ENCODE measurements at places on chromosomes 2 and 18.

DNA sequence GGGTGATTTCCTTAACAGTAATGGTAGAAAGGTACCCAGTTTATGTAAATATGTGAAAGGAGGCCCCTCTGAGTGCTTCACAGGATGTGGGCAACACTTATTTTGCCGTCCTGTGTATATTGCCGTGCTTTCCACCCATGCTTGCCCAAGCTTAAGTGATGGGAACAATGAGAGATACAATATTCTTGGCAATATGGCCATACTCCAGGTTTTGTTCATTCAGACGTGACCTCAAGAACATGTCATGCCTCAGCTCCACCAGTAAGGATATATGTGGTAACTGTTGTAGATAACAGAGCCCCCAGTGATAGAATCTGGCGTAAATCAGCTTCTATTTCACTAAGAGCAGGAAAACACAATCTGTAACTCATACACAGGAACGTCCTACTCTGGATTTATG is 318.7 kb downstream of the PTPRM start:
- no peak for DNase-seq

DNA sequence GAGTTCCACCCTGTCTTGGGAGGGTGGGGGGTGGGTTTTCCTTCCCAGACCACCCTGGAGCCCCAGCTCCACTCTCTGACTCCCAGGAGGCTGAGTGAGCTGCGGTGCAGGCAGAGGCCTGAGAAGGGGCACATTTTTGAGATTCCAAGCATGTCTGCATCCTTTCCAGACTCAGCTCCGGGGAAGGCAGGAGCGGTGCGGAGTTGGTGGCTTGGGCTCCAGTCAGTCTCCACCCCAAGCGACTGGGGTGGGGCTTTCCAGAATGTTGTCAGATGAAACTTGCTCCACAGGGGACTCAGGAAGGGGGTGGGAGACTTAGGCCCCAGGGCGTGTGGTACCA is 44.2 kb upstream of the HS6ST1 start:
- DNase-seq: no peak

GRCh38 chr2:9560628-9561027 is 5.0 kb upstream of the ADAM17 start:
- no peak for DNase-seq

DNA sequence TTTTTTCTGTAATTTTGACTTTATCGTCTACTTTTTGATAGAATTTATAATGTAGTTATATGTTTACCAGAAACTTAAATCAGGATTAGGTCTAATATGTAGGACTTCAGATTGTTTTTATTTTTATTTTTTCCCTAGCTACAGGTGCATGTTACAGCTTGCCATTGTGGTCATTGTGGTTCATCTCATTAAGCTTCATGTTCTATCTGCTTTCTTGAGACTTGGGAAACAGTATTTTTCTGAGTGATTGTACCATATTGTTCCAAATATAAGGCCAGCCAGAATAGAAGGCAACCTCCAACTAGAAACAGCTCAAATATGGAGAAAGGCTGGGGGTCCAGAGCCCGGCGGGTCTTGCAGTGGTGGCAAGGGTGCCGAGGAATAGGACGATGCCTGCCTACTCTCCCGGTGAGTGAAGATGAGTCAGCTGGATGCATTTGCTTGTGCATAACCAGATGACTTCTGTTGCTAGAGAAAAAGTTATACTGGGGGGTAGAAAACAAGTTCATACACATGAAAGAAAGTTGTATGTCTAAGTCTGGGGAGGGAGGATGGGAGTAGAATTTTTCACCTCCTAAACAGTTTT is 188.4 kb downstream of the CCDC85A start:
- DNase-seq: no peak

- no peak for DNase-seq
Observed at GRCh38 chr2:35447215-35447614, 908.4 kb upstream of the CRIM1 start.

DNA sequence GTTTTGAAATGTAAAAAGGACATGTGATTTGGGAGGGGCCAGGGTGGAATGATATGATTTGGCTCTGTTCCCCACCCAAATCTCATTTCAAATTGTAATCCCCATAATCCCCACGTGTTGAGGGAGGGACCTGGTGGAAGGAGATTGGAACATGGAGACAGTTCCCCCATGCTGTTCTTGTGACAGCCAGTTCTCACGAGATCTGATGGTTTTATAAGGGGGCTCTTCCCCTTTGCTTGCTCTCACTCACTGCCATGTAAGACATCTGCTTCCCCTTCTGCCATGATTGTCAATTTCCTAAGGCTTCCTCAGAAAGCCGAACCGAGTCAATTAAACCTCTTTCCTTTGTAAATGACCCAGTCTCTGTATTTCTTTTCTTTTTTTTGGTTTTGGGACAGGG is 39.2 kb downstream of the FECH start:
- no peak for DNase-seq

DNA sequence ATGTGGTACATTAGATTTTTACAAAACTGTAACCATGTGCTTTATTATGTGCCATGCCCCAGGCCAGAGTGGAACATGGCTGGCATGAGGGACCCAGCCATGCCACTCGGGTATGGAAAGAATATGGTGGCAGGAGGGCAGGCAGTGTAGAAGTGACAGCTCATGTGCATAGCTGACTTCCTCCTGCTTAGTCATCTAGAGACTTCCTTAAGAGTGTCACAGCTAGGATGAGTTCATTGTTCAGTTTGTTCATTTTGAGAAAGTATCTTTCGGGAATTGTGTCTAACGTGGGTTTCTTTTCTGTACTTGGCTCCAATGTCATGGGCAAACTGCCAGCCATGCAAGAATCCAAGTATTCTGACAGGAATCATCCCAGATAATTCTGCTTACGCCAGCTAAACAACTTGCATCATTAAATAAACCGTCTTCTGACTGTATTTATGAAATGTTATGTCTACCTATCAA is 94.3 kb upstream of the ITGB6 start:
- DNase-seq: no peak

DNA sequence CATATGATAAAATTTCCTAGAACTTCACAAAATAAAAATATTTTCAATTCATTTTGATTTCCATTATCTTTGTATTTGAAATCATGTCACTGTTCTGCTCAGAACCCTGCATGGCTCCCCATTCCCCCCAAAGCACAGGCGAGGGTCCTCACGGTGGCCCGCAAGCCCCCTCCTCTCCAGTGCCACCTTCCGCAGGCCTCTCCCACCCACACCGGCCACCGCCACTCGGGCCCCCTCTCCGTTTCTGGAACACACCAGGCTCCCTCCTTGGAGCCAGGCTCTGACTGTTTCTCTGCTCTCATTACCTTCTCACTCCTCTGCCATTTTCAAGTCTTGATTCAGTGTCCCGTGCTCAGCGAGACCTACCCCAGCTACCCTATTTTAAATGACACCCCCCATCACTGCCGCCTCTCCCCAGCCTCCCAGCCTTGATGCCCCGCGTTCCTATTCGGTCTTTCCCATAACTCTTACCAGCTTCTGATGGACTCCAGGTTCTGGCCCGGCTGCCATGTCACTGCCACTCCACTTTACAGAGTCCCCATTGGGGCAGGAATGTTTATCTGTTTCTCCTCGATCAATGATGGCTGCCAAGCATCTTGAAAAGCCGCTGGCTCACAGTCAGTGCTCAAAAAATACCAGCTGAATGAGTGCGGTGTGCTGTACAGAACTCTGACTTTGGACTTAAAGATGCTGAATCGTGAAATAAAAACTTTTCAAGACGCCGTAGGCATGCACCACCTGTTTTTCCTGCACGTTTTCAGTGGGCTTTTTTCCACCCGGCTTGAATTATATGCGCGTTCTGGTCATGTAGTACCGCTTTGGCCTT is 201.0 kb downstream of the GBX2 start:
- no peak for DNase-seq

DNA sequence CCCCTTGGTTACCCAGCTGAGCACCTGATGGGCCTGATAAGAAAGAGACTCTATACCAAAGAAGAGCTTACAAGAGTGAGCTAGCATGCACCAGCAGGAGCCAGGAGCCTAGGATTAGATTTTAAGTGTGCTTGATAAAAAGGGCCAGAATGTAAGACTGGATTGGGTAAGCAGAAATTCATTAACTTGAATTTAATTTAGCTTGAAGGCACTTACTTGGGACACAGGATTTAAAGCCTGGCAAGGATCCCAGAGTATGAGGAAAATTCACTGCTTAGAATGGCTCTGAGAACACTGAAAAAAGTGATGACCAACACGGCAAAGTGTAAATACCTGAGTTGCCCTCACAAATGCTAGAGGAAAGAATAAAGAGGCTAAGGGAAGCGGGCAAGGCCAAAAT is 91.3 kb upstream of the RBBP8 start:
- DNase-seq: no peak

GRCh38 chr2:161307676-161308075 is 549 bp upstream of the PSMD14 start:
- DNase-seq: no peak

- DNase-seq: no peak
Observed at GRCh38 chr2:218282173-218282991, 9.9 kb downstream of the TMBIM1 start.

DNA sequence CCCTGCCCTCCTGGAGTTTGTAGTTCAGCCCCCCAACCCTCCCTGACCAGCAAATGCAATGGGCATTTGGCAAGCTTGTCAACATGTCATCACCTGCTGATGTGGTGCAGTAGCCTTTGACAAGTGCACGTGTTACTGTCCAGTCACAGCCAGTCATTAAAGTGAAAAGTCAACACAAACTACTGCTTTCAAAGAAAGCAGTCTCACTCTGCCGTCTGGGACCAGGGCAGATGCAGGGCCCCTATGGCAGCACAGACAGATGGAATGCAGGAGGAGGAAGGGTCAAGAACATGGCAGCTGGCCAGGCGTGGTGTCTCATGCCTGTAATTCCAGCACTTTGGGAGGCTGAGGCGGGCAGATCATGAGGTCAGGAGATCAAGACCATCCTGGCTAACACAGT is 222.4 kb upstream of the OSR1 start:
- DNase-seq: no peak

- no peak for DNase-seq
Observed at GRCh38 chr2:8606226-8606625, 75.6 kb upstream of the ID2 start.

GRCh38 chr2:232757905-232758304 is 18.5 kb downstream of the KCNJ13 start:
- no peak for DNase-seq

DNA sequence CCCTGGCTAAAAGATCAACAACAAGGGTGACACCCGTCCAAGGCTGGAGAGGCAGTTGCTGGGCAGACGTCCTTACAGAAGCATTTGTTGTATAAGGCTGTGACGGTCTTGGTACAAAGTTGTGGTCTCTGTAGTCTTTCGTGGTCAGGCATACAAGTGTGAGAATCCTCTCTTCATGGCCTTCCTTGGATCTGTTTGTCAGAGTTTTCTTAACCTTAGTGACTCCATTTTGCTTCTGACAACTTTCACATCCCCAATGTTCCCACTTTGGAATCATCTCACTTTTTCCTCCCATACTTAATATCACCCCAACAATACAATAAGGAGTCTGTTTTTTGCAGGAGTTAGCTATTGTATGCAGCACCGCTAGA is 72.7 kb upstream of the ZCCHC2 start:
- no peak for DNase-seq

DNA sequence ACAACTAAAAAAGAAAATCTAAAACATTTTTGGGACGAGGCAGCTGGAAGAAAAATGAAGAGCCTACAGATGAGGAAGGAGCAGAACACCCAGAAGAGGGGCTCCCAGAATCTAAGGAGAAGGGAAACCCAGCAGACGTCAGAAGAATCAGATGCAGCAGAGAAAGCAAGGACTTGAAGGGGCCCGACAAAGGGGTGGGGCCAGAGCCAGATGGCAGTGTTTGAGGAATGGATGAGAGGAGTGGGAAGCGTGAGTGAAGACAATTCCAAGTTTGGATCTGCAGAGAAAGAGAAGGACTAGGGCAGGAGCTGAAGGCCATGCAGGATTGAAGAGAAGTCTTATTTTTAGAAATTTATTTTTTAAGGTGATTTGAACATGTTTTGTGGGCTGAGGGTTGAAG is 19.3 kb downstream of the PTMA start:
- no peak for DNase-seq

- no peak for DNase-seq
Observed at GRCh38 chr18:6885992-6886796, 156.7 kb downstream of the ARHGAP28 start.

GRCh38 chr2:42856891-42857632 is 64.7 kb upstream of the HAAO start:
- DNase-seq: no peak

DNA sequence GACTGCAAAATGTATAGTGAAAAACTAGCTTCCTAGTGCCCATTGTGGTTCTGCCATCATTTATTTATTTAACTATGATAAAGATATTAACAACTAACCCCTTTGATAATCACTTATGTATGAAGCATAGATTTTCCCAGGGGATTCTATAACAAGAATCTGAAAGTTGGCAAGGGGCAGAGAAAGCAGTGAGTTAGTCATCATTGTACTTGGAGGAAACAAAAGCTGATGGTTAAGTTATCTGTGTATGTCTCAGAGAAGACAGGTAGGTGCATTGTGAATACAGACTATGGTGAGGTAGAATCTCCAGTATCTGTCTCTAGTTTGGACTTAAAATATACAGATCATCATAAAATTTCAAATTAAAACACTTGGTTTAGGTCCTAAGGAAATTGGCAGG is 2159.1 kb upstream of the CELF4 start:
- DNase-seq: no peak

DNA sequence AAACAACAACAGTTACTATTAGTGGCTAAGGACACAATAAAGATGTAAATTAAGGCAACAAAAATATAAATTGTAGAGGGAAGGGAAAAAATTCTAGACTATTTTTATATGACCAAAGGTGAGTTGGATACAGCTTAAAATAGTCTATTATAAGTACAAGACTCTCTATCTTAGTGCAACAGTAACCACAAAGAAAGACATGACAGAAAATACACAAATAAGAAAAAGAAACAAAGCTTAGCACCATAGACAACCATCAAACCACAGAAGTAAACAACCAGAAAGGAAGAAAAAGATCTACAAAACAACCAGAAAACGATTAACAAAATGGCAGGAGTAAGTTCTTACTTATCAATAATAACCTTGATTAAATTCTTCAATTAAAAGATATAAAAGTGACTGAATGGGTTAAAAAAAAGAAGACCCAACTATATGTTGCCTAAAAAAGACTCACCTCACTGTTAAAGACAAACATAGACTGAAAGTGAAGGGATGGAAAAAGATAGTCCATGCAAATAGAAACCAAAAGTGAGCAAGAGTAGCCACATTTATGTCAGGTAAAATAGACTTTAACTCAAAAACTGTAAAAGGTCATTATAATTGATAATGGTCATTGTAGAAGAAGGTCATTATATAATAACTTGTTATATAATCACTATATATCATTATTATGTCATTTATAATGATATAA is 62.5 kb downstream of the USP40 start:
- no peak for DNase-seq

DNA sequence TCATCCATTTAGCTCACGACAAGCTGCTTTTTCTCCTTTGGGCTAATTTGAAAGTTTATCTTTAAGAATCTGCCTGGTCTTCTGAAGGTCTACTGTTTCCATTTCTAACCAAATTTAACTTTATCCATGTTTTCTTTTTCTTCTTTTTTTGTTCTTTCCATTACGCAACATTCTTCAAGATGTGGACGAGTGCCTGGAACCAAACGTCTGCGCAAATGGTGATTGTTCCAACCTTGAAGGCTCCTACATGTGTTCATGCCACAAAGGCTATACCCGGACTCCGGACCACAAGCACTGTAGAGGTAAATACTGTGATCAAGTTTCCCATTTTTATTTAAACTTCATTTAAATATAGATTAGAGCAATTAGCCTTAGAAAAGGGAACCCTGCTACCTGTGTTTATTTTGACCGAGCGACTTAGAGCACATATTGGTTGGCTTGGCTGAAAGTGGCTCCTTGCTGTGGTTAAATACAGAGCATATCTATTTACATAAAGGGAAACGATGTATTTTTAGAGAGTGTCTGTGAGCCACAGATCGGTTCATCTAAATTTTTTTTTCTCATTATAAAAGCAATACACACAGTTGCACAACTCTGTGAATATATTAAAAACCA is 183.4 kb upstream of the RASGRP3 start:
- no peak for DNase-seq

All from memory B cell (primary cell).